ENCODE measurements at places on chromosomes 5 and 9. TPM values are rescaled to one million over a fixed set of nuclear protein-coding genes. Genes with fewer than 3 reads are reported as not detected.

The WNK2 gene
- not detected for total RNA-seq

The STK32A gene
- 0.17 TPM for total RNA-seq

The MEIKIN gene
- total RNA-seq, result not detected

The PSAT1 gene
- total RNA-seq, result 182 TPM

The PCDHGC4 gene
- 0.22 TPM for total RNA-seq

The GABRA6 gene
- total RNA-seq, result not detected

The NPDC1 gene
- total RNA-seq, result 47.4 TPM

The STPG3 gene
- total RNA-seq, result not detected

DNA sequence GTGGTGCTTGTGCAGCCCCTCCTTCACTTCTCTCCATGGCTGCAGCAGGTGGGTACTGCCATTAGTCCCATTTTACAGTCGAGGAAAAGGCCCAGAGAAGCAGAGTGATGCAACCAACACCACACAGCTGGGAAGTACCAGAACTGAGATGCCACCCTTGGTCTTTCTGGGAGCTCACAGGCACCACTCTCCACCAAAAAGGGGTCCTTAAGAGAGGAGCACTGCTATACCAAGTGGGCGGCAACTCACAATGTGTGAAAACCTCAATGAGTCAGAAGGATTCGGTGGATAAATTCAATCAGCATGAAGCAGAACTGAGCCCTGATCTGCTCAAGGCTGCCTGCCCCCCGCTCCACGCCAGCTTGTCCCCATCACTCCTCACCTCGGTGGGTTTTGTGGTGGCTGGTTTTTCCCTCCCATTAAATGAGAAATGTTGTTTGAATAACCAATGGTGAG is 213.7 kb downstream of the FSTL4 start:
- DNase-seq, result no peak

GRCh38 chr9:33932078-33932807 is 115.3 kb downstream of the UBE2R2 start:
- DNase-seq, result no peak

DNA sequence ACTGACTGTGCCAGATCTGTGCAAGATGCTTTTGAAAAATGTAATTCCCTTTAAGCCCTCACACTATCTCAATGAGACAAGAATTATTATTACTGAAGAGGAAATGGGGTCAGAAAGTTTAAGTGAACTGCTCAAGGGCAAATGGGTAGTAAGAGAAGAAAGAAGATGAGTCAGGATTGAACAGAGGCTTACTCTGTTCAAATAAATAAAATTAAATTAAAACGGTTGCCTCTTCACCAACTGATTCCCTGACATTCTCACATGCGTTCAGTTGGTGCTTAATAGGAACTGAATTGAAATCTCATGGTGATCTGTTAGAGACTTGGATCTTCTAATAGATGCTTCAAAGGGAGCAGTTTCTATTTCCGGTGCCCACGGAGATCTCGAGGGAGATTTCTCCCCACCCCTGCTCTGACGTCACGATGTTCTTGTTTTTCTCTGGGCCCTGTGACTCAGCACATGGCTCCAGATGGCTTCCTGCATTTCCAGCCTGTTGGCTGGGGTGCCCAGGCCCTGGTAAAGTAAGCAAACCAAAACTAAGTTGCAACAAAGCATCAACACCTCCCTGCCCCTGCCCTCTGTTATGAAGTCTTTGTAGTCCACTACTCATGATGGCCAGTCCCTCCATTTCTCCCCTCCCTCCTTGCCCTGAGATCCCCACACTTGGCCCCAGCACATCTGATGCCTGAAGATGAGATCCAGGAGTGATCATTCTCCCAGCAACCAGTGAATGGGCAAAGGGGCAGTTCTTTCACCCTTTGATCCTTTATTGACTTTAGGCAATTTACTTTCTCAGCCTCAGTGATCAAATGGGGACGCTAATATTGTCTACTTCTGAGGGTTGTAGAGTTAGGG is 106.1 kb upstream of the CPEB4 start:
- DNase-seq, result peak; percentile 97

DNA sequence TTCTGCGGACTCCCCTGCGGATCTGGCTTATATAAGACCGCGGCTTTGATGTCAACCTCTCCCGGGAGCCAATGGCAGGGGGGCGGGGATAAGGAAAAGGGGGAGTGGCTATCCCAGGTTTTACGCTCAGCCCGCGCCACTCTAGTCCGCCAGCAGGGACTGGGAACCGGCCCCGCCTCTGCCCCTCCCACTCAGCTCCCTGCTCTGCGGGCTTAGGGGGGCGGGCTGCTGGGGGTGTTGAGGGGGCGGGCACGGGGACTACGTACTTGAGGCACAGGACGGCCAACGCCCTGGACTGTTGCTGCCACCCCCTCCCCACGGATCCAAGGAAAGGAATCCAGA is at the start of gene HAND1:
TSS of gene HAND1 (minus strand) at position 4 of the 342 bp plus-strand sequence. CDS start 219 bp downstream, outside the sequence.
- DNase-seq, result no peak

DNA sequence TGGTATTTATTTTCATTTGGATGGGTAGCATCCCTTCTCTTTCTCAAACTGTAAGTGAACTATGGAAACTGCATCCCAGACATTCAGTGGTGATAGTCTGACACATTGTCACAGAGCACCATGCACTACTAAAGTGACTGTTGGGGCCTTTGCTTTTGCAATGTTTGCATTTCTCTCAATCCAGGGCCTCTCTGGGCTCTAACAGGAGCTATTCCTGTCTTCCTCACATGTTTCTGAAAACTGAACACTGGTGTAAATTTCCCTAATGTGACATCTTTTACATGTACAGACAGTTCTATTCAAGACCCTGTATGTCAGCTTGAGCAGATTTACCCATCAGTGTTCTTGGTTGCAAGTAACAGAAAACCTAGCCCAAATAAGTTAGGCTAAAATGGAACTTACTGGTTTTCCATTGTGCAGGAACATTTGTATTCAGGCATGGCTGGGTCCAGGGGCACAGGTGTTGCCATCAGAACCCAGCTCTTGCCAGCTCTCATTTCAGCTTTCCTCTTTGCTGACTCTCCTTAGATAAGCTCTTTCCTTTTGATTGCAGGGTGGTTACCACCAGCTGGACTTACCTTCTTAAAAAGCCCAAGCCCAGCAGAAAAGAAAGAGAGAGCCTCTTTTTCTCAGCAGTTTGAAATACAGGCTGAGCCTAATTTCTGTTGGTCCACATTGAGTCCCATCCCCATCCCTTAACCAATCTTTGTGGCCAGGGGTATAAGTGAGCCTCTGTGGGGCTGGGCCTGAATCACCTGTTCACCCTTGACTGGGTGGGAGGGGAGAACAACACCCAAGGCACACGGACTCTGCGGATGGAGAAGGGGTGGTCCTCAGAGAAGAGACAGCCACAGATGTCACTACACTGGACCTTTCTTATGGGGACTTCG is 234.3 kb downstream of the NR3C1 start:
- no peak for DNase-seq

DNA sequence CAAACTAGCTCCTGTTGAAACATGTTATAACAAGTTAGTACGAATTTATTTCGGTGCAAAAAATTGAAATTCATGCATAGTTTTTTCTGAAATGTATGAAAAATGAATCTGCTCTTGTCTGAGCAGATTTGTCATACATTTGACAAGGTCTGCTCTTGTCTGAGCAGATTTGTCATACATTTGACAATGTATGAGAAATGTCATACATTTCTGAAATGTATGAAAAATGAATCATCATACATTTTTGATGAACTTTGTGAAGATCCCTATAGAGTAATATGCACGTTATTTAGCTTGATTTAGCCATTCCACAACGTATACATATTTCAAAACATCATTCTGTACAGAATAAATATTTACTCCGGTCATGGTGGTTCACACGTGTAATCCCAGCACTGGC is 85.9 kb upstream of the PARP8 start:
- no peak for DNase-seq

DNA sequence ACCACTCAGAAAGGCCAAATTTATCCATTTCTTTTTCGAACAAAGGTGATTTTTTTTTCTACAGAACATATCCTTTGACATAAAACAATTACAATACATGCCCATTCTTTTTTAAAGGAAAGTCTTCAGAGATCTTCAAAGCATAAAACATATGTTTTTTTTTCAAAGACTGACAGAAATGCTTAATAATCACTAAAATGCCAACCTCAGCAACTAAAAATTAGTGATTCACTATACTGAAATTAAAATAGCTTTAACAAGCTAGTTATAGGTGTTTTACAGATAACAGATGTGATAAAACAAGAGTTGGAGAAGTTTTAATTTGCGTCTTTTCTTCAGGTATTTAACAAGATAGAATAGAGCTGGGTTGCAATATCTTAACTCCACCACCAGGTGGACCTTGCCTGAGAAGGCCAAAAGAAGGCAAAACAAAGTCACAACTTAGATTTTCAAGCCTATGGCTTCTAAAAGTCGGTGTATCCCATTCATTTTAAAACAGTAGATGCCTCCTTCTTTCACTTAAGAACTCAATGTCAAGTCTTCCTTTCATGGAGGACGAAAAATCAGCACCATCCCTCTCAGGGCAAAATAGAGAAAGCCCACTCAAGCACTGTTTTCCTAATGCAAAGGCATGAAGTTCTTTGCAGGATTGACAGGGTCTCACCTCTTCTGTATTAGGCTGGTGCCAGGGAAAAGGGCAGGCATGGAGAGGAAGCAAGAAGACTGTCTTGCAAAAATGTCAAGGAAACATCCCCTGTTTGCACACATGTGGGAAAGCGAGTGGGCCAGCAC is 31.1 kb upstream of the CPLX2 start:
- DNase-seq, result no peak

GRCh38 chr5:144173766-144174165 is 3.1 kb downstream of the KCTD16 start:
- DNase-seq, result no peak

GRCh38 chr9:81594415-81594814 is 94.9 kb downstream of the TLE1 start:
- no peak for DNase-seq

- DNase-seq, result peak; percentile 61
Measured at GRCh38 chr5:52922384-52922783, 66.8 kb upstream of the ITGA2 start.

DNA sequence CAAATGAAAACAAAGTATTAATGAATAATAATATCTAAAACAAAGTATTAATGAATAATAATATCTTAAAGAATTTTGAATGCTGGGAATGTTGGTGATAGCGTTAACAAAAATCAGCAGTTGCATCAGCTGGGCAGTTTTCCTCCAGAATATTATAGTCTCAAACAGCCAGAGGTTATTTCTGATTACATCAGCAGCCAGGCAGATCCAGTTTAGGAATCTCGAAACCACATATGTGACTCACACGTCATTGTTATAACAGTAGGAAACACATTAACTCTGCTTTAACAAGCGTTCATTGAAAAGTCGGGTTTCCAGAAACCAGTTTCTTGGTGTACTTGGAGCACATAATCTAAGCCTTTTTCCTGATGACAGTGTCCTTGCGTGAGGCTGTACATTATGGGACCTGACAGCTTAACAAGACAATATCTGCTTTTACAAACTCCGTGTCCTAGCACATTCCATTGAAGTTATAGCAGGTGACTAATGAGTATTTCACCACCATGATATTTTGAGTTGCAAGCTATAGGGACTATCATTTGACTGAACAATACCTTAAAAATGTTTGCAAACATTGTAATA is 559.5 kb upstream of the KLF4 start:
- peak; percentile 92 for DNase-seq

DNA sequence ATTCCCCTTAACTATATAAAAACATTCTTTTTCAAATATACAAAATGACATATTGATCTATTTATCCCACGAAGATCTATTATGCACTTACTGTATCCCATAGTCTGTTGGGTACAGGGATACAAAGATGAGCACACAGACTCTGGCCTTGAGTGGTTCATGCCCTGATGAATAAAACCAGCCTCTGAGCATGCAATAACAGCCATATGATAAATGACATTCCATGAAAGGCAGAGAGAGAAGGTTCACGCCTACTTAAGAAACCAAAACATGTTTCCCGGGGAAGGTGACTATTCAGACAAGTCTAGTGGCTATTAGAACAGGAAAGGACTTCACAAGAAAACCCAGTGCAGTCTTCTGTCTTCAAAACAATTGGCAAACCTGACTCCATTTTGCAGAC is 406.2 kb upstream of the BRINP1 start:
- no peak for DNase-seq

DNA sequence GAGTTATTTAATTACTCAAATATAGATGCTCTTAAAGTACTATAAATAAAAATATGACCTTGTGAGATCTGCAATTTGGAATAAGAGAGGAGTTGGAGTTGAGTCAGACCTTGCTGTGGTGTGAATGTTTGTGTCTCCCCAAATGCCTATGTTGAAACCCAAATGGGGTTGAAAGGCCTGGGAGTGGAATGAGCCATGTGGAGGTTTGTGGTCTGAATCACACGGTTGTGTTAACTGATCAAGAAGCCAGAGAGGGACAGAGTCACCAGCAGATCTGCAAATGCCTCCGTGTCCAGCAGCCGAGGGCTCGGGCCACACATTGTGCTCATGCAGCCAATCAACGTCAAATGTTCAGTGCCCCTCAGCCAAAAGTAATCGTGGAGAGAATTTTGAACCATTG is 404.4 kb downstream of the ICE1 start:
- DNase-seq, result peak; percentile 10

- DNase-seq, result no peak
Measured at GRCh38 chr9:137502008-137502911, 43.1 kb upstream of the NSMF start.

DNA sequence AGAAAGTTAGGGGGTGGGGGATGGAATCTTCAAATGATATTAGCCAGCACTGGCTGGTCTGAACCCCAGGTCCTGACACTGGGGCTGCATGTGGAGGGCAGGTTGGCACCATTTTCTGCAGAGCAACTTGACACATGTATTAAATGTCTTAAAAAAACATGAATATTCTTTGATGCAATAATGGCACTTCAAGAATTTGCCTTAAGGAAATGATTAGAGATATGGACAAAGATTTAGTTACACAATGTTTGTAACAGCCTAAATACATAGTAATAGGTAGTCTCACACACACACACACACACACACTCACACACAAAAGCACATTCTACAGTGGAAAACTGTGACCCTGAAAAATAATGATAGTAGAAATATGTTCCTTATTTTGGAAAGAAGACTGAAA is 3.6 kb downstream of the SVEP1 start:
- no peak for DNase-seq

DNA sequence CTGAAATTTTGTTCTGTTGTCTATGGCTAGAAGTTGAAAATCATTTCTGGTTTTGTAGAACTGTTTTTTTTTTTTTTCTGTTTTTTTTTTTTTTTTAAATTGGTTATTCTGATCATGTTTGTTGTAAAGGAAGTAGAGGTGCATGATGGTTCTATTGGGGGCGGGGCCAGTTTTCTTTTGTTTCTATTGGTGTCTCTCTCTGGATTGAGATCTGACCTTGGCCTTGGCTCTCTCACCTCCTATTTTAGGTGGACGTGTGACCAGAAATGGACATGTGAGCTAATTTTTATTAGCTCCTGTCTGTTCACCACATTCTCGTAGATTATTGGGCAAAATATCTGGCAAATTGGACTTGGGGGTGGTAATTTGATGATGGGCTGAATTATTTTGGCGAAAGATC is 3.2 kb downstream of the ZNF618 start:
- DNase-seq, result no peak

DNA sequence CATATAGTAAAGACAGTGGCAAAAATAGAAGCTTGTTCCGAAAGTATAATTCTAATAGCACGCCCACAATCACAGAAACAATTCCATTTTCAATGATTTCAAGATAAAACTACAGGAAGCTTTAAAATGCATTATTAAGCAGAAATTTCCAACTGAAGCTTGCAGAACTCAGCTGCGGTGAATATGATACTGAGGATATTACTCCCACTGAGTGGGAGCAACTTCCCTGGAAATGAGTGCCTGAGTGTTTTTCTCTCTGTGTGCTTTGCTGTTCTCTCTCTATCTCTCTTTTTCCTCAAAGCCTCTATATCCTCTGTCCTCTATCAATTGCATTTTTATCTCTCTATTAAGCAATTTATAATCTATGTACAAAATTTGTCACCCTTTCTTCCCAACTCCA is 187.5 kb upstream of the PRDM9 start:
- DNase-seq, result no peak

- no peak for DNase-seq
Measured at GRCh38 chr9:22169243-22169642, 160.1 kb upstream of the CDKN2B start.

Measured in A172 (cell line).